ENCODE measurements at places on chromosomes 13 and 19.

- no peak for DNase-seq
Measured at GRCh38 chr19:49065905-49066512, 1.4 kb upstream of the NTF4 start.

- no peak for DNase-seq
Measured at GRCh38 chr13:97372936-97373335, 61.0 kb upstream of the RAP2A start.

- DNase-seq, result peak; percentile 78
Measured at GRCh38 chr19:1028062-1028926, 1.9 kb downstream of the CNN2 start.

DNA sequence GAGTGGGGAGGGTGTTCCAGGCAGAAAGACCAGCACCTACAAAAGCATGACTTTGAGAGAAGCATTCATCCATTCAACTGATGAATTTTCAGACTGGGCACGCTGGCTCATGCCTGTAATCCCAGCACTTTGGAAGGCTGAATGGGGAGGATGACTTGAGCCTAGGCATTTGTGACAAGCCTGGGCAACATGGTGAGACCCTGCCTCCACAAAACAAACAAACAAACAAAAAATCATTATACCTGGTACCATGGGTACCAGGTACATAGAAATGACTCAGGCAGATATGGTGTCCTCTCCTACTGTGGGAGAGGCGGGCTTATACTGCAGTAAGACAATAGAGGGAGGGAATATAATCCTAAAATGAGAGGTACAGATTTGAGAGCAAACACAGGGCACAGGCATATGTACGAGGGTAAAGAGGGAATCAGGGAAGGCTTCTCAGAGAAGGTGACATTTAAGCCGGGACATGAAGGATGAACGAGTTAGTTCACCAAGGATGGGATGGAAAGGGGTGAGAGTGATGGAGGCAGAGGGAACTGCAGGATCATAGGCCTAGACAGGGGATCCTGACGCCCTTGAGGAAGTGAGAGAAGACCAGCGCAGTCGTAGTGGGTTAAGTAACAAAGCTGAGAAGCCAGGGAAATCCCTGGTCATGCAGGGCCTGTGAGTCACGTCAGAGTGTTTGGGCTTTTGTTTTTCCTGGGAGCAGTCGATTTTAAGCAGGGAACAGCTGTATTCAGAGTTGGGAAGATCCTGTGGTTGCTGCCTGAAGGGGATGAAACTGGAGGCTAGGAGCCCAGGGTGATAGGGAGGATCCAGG is 2.9 kb downstream of the CYP2S1 start:
- no peak for DNase-seq

DNA sequence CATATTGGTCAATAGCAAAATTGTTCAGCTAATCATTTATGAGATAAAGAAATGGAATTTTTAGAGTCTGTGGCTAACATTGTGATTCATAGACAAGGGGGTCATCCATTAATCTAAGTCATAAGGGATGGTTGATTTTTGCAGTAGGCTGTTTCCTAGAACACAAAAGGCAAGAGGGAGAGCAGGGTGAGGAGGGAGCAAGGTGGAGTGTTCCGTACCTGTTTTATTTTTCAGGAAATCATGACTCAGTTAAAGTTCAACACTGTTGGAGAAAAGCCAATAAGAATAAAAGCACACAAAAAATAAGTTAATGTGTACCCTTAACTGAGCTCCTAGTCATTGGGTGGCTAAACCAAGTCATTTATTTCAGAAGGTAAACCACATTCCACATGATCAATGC is 512.4 kb upstream of the ATXN8OS start:
- no peak for DNase-seq

GRCh38 chr13:19345158-19345557 is 163.5 kb upstream of the TUBA3C start:
- no peak for DNase-seq

- DNase-seq, result no peak
Measured at GRCh38 chr13:24063281-24063877, 97.1 kb upstream of the SPATA13 start.

DNA sequence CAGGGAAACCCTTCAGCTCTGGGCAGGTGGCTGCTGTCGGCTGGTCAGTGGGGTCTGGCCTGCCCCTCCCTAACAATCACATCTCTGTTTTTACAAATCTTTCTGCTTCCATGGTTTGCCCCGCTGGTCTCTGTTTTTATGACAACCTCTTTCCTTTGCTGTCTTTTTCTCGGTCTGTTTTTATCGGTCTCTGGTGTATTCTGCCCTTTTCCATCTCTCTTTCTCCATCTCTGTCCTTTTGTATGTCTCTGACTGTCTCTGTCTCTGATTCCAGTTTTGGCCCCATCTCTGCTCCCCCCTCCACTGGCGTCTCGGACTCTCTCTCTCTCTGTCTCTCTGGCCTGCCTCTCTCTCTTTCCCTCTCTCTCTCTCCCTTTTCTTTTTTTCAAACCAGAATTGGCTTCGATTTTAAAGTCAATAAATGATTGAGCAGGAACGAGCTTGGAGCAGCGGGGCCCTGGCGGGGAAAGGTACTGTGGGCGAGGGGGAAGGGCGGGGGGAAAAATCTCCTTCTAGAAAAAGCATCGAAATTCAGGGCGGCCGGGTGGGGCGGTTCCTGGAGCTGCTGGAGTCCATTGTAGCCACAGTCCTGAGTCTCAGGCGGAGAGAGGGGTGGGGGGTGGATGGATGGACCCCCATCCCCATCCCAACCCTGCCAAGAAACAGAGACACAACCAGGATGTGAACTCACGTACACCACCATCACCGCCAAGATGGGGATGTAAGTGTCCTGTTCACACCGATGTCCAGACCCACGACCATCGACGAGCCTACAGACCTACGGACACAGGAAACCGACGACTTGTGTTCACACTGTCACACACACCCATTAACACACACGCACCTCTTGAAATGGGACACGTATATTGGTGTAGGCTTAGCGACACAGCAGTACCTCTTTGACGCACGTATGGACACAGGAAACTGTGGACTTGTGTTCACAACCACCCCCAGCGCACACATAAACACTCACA is 3.0 kb downstream of the NFIX start:
- DNase-seq, result no peak

DNA sequence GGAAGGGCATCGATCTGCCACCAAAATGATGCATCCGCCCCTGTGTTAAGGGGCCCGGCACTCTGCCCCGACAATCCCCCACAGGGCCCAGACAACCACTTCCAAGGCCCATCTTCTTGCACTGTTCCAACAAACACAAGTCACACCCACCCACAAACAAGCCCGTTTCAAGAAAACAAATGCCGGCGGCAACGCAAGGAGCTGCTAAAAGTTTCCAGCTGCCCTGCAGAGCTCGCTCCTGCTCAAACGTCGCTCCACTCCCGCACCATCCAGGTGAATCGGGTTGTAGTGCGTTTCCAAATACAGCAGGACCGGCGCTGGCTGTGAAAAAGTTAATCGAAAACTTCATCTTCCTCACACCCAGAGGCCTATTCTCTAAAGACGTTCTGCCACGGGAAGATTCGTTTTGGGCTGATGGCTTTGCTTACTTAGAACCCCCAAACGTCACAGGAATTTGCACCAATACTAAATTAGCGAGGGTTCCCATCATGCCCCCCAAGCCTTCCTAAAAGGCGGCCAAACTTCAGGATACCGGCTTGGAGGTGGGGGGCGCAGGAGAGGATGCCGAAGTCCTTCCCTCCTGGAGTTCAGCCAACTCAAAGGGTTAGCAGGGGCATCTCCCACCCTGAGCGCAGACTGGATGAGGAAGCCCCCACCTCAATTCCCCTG is 107.4 kb upstream of the DOCK9 start:
- DNase-seq, result no peak

- no peak for DNase-seq
Measured at GRCh38 chr19:50602089-50602422, 33.8 kb upstream of the LRRC4B start.

DNA sequence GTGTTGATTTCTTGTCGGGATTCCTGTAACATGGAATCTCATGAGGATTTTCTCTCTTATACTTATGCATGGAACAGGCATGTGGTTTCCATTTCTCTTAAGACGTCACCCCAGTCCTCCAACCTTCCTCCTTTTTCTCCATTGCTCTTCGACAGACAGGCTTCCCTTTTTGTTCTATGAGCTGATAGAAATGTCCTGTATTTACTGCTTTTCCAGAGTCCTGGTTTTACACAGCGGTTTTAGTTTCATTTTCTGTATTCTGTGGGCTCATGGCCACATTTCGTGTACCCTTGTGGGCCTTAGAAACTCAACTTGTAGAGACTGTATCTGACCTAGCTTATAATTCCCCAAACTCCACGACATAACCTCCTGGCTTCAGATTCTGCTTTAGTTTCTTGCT is 113.1 kb downstream of the PAN3 start:
- DNase-seq, result no peak

DNA sequence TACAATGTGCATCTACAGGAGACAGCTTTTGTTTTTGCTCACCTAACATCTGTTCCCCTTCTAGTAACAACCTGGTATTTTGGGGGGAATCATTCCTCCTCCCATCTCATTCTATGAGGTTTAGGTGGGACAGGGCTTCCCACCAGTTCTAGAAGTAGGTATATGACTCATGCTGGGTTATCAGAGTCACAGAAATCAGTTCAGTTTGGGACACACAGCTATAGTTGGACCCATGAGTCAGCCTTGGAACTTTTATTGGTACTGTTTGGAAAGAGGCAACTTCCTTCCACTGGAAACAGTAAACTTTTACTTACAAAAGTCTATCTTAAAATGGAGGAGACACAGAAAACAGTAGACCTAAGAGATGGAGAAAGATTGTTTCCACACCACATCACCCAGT is 185.5 kb downstream of the DNAJC3 start:
- DNase-seq, result no peak

GRCh38 chr13:43515531-43515930 is 271.2 kb downstream of the ENOX1 start:
- no peak for DNase-seq

DNA sequence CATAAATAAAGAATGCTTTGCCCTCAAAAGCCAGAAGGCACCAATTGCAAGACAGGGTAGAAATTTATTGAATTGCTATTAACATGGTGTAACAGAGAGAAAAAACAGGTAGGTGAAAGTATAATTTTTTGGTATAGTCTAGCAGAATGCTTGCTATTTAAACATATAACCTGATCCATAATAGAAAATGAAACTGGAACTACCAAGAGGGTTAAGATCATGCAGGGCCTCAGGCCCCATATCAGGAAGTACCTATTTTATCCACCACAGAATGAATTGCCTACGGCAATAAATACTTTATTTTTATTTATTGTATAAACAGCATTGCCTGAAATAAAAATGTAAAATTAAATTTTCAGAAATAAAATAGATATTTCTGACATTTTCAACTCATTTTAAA is 159.5 kb downstream of the PRR20E start:
- DNase-seq, result no peak

- DNase-seq, result no peak
Measured at GRCh38 chr13:27926644-27927434, 7.0 kb downstream of the PDX1 start.

DNA sequence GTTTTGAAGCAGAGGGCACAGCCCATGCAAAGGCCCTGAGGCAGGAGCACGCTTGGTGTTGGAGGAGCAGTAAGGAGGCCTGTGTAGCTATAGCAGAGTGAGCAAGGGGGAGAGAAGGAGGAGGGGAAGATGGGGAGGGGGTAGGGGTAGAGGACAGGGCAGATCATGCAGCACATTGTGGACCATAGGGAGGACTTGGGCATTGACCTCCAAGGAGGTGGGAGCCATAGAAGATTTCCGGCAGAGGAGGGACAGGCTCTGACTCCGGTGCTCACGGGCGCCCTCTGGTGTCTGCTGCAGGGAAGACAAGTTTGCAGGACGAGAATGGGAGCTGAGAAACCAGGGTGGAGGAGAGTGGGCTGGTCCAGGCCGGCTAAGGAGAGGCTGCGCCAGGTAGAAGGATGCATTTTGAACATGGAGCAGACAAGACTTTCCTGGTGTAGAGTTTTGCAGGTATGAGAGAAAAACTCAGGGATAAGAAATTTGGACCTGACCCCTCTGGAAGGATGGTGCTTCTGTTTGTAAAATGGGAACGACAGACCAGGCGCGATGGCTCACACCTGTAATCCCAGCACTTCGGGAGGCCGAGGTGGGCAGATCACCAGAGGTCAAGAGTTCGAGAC is 13.7 kb upstream of the CREB3L3 start:
- no peak for DNase-seq

GRCh38 chr19:45468159-45468651 is 409 bp downstream of the FOSB start:
- DNase-seq, result no peak

DNA sequence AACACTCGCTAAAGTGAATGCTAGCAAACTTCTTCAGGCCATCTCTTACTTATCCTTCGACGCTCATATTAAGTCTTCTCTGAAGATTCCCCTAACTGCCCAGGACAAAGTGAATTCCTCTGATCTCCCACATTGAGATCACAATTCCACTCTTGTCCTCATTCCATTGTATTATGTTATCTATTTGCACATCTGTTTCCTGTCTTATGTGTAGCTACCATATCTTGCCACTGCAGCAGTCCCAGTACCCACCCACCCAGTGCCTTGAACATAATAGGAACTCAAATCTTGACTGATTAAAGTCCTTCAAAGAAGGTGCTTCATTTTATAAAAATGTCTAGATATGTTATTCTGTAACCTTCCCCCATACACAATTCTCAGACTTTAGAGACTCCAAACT is 702.3 kb downstream of the DIAPH3 start:
- DNase-seq, result no peak

GRCh38 chr13:24308488-24309020 is 826 bp upstream of the C1QTNF9 start:
- no peak for DNase-seq

GRCh38 chr13:23643338-23644125 is 73.3 kb downstream of the TNFRSF19 start:
- DNase-seq, result no peak

- DNase-seq, result no peak
Measured at GRCh38 chr19:12555456-12555930, 4.2 kb upstream of the ZNF564 start.

DNA sequence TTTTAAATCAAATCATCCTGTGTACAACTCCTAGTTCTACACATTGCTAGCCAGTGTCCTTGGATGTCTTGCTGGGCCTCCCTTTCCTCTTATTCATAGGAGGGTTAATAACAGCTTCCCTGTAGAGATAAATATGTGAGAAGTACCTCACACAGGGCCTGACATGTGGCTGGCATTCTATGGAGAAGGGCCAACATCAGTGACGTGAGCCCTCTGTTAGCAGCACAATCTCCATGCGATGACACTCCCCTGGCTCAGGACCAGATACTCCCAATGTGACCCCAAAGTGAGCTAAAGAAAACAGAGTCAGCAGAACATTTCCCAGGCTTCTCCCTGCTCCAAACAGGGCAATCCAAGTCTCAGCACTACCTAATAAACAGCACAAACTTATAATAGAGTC is 818.4 kb downstream of the DIAPH3 start:
- DNase-seq, result no peak

GRCh38 chr19:12779162-12779993 is 4.0 kb upstream of the HOOK2 start:
- DNase-seq, result no peak

Data from retinal pigment epithelial cell (primary cell).